ENCODE measurements at places on chromosomes 4 and X. TPM values are rescaled to one million over a fixed set of nuclear protein-coding genes. Genes with fewer than 3 reads are reported as not detected.

Gene STPG2
- not detected for polyA plus RNA-seq

Gene NUP62CL
- polyA plus RNA-seq = 0.52 TPM

Gene SLIT2
- 2.9 TPM for polyA plus RNA-seq

Gene TMPRSS11A
- polyA plus RNA-seq = not detected

Gene BTC
- 0.36 TPM for polyA plus RNA-seq

Gene PPBP
- not detected for polyA plus RNA-seq

Gene ANK2
- 78.6 TPM for polyA plus RNA-seq

Gene ZNF518B
- 7.5 TPM for polyA plus RNA-seq

Gene AKAP14
- polyA plus RNA-seq = not detected

Gene RNF175
- 9.1 TPM for polyA plus RNA-seq

Gene SCLT1
- polyA plus RNA-seq = 5.5 TPM

Gene NEIL3
- polyA plus RNA-seq = not detected

Gene CNKSR2
- 0.38 TPM for polyA plus RNA-seq

Gene BEND2
- polyA plus RNA-seq = 0.18 TPM

Gene ARHGEF6
- polyA plus RNA-seq = 17.1 TPM

Gene YIPF7
- polyA plus RNA-seq = 0.75 TPM

Gene CXorf65
- polyA plus RNA-seq = not detected

Gene CCSER1
- polyA plus RNA-seq = 2.7 TPM

Gene UGT2B11
- polyA plus RNA-seq = not detected

Gene L1CAM
- polyA plus RNA-seq = 7.3 TPM

Gene SSX4
- polyA plus RNA-seq = not detected

Gene EGFL6
- polyA plus RNA-seq = not detected

Gene CPEB2
- 5.3 TPM for polyA plus RNA-seq

Gene NLRP2B
- polyA plus RNA-seq = 0.02 TPM

Gene C1QTNF7
- polyA plus RNA-seq = 1.7 TPM

Gene PHKA1
- polyA plus RNA-seq = 4.4 TPM

Gene CORIN
- polyA plus RNA-seq = 66.2 TPM

Gene CDKL2
- 0.43 TPM for polyA plus RNA-seq

Gene MAGEB16
- not detected for polyA plus RNA-seq

Gene MEPE
- not detected for polyA plus RNA-seq

Gene BEX4
- 141 TPM for polyA plus RNA-seq

Gene TBC1D25
- 8.0 TPM for polyA plus RNA-seq

Gene CT45A3
- not detected for polyA plus RNA-seq

Gene TMEM271
- polyA plus RNA-seq = not detected

Gene POLN
- 1.5 TPM for polyA plus RNA-seq

Gene STATH
- polyA plus RNA-seq = not detected

Gene RNF212
- polyA plus RNA-seq = 1.6 TPM

Gene CXorf49
- polyA plus RNA-seq = not detected

Gene TMEM31
- polyA plus RNA-seq = not detected

Gene PRDM8
- polyA plus RNA-seq = 0.75 TPM

Gene MYL5
- 3.8 TPM for polyA plus RNA-seq

Gene PABPC5
- polyA plus RNA-seq = 1.4 TPM

Gene LRP2BP
- polyA plus RNA-seq = 1.3 TPM

Gene WDR17
- 0.32 TPM for polyA plus RNA-seq

Gene TEX11
- polyA plus RNA-seq = not detected

Gene TBC1D9
- polyA plus RNA-seq = 5.1 TPM

Gene MBNL3
- 19.2 TPM for polyA plus RNA-seq

Gene DUSP9
- not detected for polyA plus RNA-seq

Gene FDCSP
- polyA plus RNA-seq = not detected

Gene DMRTC1
- polyA plus RNA-seq = not detected

Gene PI4K2B
- 2.5 TPM for polyA plus RNA-seq

Gene C1GALT1C1
- 26.5 TPM for polyA plus RNA-seq

Gene GIMD1
- polyA plus RNA-seq = not detected

Gene VCX3B
- polyA plus RNA-seq = not detected

Gene SPON2
- polyA plus RNA-seq = 9.6 TPM
